NCI-H1092 treated with DMSO at 0.1 percent for 48 hours (cell line): ENCODE measurements at places on chromosomes 1 and 21.

DNA sequence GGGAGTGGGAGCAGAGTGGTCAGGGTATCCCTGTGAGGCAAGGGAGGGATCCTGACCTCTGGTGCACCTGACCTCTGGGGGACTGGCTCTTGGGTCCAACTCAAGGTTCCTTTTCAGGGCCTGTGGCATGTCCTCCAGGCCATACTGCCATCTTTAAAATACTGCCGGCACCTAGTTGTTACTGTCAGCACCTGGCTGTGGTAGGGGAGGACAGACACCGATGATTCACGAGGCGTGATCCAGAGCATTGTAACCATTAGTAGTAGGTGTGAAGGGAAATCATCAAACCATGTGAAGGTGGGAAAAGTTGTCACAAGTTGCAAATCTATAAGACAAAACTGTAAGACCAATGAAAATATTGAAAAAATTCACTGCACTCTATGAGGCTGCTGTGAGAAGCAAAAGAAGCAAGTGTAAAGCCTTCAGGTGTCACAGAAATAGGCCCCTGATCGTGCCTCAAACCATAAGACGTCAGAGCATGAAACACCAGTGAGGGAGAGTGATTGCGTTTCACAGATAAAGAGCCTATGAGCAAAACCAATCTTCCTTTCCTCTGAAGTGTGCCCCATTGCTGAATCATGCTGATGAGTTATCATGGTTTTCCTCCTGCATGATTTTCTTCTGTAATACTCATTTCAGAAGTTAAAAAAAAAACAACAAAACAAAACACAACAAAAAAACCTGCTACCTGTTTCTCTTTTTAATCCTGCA is 55.3 kb downstream of the CDC7 start:
- no peak for DNase-seq

- no peak for DNase-seq
Observed at GRCh38 chr1:85864727-85865126, 156.5 kb upstream of the ZNHIT6 start.

- DNase-seq, result no peak
Observed at GRCh38 chr1:159218649-159219636, 14.3 kb downstream of the ACKR1 start.

DNA sequence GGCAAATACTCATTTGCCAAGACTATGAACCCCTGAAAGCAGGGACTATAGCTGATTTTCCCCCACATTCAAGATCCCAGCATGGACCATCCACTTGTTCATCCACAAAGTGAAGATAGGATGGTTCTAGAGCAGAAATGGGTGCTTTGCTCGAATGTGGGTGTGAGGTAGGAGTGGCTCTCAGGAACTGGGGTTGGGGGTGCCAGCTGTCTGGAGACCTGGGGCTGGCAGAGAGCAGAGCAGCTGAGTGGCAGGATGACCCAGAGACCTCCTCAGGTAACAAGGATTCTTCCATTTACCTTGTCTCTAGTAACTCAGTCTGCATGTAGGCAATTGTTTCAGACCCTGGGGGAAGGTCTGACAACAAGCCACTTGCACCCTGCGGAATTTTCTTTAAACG is 6.0 kb downstream of the S100A9 start:
- no peak for DNase-seq

DNA sequence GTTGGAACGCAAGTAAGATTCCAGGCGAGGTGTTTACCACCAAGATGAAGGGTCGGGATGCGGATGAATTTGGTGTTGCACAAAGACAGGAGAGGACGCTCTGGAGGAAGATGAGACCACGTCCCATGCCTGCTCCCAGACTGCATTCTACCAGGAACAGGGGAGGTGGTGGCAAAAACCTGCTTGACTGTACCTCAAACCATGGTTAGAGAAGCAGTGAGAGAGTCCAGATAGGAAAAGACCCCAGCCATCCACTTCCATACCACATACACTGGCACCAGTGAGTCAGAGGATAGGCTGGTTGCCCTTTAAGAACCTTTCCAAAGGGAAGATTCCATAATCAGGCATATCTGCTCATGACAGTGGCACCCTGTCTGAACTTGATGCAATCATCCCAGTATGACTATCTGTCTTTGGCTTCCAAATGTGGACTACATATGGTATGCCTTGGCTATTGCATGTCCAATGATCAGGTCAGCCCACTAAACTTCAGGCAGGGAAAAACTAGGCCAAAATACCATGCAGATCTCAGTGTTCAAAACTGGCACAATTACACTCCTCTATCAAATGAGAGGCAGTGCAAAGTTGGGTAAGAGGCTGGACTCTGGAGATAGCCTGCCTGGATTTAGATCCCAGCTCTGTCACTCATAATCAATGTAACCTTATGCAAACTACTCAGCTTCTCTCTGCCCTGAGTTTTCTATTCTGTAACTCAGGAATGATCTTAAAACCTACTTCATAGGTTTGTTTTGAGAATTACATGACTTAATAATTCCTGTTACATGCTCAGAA is 20.6 kb downstream of the NPR1 start:
- DNase-seq, result no peak

DNA sequence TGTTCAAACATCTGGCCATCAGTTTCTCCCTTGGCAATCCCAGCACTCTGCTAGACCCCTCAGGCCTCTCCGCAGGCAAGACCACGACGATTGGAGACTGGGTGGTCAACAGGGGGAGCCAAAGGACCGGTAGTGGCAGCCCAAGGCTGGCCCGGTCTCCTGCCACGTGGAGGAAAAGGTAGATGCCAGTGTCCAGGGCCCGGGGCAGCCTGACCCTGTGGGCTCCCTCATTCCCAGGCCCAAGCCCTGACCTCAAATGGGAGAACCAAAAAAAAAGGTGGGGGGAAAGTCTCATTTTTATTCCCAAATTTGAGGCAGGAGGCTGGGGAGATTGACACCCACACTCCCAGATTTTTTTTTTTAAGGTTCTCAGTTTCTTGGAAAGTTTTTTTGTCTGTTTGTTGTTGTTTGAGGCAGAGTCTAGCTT is 24.8 kb downstream of the S100A6 start:
- DNase-seq, result peak; percentile 84

DNA sequence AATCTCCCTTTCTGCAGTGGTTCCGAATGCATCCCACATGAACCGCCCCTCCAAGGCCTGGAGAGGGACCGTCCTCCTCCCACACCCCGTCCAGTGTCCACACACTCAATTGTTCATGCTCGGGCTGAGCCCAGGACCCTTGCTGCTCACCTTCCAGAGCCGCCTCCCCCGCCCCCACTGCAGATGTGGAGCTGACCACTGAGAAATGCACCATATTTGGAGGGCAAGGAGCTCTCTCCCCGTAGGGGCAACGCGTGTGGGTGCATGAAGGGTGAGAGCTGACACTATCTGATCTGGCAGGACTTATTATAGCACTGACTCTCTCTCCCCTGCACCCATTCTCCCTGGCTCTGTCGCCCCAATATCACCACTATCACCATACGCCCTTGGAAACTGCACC is 4.0 kb upstream of the S100A3 start:
- DNase-seq, result no peak

GRCh38 chr1:43147625-43148327 is 24.3 kb downstream of the EBNA1BP2 start:
- DNase-seq, result peak; percentile 87

DNA sequence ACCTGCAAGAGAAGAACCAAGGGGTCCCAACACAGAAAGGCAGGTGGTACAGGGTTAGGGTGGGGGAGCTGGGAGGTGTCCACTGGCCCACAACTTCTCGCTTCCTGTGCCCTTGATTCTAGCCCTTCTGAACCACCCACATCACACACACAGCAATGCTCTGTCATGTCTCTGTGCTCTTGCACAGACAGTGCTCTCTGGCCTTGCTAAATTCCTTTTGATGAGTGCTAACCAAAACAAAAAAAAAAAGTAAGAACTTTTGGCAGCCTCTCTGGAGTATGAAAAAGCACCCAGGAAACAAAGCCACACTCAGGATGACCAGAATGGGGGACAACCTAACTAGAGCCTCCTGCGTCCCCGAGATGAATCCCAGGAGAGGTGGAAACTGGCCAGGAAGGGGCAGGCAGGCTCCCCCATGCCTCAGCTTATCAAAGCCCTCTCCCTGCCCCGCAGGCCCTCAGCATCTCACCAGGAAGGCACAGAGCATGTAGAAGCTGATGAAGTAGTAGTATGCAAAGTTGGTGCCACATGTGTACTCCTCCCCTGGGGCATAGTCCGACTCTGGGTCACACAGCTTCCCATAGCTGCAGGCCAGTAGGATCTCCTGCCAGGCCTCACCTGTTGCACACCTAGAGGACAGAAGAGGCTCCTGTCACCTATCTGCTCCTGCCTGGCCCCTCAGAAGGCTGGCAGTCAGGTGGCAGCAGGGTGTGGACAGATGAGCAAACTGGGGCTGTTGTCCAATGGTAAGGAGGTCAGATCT is 27.2 kb upstream of the KIF21B start:
- no peak for DNase-seq

DNA sequence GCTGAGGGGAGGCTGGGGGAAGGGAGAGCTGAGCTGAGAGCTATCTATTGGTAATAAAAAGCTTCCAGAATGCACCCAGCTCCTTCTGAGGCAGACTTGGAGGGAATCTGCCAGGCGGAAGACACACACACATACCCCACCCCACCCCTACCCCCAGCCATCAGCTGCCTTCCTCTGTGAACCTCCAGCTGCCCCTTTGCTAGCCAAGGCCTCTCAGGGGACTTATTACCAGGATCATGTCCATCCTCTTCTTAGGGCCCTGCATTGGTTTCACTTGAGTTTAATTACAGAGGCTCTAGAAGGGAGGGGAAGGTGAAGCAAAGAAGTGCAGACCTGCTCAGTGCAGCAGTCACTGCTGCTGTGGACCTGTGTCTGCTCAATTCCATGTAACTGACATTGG is 156.4 kb downstream of the OMA1 start:
- no peak for DNase-seq

DNA sequence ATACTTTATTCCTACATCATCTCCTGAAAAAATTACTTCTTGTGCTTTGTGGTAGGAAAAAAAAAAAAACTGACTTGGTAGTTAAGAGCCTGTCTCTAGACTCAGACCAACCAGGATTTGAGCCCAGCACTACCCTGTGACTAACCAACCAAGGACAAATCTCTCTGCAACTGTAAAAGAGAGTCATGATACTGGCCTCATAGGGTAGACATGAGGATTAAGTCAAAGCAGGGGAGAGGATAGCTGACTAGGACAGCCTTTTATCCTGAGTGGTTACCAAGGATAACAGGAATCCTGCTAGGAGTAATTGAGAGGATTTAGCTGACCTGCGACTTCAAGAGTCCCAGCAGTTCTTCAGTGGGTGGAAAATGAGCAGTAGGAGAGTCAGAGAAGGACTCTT is 112.8 kb downstream of the C1orf21 start:
- no peak for DNase-seq

DNA sequence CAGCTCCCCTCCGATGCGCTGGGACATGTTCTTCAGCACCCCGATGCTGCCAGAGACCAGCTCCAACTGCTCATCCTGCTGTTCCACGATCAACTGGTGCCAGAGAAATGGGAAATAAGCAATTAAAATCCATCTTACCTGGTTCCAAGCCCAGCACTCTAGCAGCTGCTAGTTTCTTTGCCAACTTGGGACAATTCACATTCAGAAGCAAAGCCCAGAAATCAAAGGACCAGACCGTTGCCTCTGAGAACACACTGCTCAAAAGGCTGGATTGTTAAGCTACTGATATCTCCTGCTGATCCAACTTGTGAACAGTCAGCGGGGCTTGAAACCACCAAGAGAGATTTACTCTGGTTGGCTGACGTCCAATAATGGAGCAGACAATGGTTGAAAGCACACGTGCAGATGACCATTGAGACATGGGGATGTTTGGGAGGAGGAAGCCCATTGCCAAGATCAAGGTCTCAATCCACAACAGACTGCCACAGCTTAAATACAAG is 34.4 kb downstream of the STX6 start:
- peak; percentile 87 for DNase-seq

DNA sequence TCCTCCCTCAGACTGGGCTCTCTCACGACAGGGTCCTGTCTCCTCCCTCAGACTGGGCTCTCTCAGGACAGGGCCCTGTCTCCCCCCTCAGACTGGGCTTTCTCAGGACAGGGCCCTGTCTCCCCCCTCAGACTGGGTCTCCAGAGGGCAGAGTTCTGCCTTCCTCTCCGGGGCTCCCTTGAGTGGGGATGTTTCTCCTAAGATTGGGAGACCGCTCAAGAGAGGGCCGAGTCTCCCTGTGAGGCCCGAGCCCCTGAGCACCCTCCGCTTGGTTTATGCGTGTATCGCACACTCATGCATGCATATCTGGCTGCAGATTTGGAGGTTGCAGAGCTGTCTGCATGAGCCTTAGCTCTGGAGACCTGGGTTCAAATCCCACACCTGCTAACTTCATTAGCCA is 39.3 kb upstream of the CSF3R start:
- no peak for DNase-seq

- no peak for DNase-seq
Observed at GRCh38 chr1:53285969-53286760, 41.7 kb downstream of the LRP8 start.

- peak; percentile 80 for DNase-seq
Observed at GRCh38 chr1:244833734-244834542, 1.5 kb upstream of the COX20 start.

DNA sequence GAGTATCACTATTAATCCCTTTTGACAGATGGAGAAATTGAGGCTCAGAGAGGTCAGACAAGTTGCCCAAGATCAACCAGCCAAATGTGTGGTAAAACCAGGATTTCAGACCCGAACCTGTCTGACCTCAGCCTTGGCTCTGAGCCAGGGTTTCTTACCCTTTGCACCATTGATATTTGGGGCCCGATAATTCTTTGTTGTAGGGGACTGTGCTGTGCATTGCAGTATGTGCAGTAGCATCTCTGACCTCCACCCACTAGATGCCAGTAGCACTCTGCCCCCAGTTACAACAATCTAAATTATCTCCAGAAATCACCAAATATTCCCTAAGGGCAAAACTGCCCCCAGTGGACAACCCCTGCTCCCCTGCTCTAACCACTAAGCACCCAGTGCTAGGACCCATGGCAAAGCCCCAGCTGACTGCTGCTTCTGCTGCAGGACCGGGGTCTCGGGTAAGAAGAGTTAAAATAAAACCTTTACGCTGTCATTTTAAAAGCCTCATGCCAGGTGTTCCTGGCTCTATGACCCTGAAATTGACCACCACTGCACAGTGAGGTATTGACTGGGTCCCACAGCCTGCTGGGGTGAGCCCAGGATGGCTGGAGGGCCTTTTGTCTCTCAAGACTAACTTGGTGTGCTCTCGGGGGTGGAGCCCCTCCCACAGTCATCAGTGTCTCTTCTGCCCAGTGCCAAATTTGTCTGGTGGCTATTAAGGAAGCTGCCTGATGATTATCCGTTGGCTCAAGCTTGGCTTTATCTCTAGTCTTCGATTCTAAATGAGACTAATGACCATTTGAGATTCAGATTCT is 5.6 kb upstream of the MAN1C1 start:
- DNase-seq, result peak; percentile 34

- no peak for DNase-seq
Observed at GRCh38 chr1:11188381-11188780, 774 bp upstream of the ANGPTL7 start.

DNA sequence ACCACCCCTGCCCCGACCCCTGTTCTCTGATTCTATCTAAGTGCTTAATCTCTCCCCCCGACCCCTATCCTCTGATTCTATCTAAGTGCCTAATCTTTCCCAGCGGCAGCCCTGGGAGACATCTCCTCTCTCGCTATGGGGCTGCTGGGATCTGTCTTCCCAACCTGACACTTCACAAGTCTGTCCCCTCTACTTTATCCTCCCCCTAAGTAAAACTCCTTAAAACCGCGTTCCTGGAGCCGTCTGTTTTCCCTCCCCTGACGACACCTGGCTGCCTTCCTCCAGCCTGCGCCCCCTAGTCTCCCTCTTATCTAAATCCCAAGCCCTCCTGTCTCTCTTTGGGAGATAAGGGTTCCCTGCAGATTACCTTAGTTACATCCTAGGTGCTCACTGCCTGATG is 30.5 kb downstream of the EPHB2 start:
- DNase-seq, result no peak
